ENCODE measurements at places on chromosomes 5 and 9.

GRCh38 chr5:83494087-83494620 lies 22.6 kb downstream of the VCAN start:
- DNase-seq, result no peak

DNA sequence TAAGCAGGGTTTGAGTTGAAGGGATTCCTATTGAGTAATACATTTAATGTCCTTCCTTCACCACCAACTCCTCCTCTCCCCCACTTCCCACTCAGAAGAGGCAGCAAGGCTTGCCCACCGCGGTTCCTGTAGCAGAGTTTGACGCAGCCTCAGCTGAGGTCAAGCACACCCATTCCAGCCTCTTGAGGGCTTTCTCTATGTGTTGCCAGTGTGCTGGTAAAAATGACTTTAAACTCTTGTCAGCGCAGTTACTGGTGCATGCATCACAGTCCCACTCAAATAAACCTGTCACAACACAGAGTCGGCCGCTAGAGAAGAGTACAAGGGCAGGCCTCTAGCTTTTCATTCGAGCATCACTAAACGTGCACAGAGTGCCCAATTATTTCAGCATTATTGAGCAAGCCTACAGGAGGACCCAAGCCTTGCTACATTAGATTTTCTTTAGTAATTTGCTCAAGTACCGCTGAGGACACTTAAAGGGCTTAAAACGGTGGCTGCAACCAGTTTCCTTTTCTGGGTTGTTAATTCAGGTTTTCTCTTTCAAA lies 79.6 kb downstream of the TLE4 start:
- DNase-seq, result no peak

- no peak for DNase-seq
Observed at GRCh38 chr5:113215401-113216060, 219.3 kb downstream of the TSSK1B start.

DNA sequence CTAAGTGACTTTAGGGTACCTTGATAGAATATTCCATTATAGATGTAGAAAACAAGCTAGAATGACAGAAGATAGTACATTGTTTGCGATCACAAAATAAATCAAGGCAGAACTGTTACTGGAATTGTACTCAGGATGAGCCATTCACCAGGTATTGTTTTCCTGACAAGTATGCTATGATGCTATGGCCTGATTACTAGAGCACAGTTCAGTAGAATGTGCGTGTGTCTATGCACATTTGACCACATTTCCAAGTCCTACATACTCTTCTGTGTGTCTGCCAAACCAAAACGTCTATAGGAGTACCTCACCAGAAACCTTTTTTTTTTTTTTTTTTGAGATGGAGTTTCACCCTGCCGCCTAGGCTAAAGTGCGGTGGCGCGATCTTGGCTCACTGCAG lies 43.3 kb upstream of the CDC42SE2 start:
- DNase-seq, result no peak

GRCh38 chr5:111142932-111143331 lies 50.8 kb downstream of the WDR36 start:
- no peak for DNase-seq

DNA sequence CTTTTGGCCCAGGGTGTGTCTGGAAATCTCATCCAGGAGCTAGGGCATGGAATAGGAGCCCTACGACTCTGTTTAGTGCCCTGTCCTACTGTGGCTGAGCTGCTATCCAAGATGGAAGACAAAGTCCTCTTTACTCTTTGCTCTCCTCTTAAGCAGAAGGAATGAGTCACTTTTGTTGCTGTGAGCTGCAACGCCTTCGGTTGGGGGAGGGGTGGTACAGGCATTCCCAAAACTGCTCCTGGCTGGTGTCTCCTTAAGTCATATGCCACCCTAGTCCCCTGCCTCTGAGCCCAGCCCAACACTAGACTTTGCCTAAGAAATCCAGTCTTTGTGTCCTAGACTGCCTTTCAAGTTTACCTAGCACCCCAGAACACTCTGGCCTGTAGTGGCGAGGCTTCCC lies 99.9 kb downstream of the PRR16 start:
- no peak for DNase-seq

DNA sequence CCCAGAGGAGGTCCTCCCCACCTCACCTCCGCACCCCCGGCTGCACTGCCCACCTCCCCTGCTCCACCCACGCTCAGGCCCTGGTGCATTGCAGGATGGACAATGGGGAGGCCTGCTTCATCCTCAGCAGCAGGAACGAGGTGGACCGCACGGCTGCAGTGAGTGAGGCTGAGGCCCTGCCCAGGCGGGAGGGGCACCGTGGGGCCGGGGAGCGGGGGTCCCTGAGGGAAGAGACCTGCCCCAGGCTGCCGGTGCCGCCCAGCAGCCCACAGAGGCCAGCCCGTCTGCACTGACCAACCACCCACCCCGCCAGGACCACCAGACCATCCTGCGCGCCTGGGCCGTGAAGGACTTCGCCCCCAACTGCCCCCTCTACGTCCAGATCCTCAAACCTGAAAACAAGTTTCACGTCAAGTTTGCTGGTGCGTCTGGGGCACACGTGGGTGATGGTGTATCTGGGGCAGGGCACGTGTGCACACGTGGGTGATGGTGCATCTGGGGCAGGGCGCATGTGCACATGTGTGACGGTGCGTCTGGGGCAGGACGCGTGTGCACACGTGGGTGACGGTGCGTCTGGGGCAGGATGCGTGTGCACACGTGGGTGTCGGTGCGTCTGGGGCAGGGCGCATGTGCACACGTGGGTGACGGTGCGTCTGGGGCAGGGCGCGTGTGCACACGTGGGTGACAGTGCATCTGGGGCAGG lies 66.7 kb downstream of the KCNT1 start:
- DNase-seq, result no peak

DNA sequence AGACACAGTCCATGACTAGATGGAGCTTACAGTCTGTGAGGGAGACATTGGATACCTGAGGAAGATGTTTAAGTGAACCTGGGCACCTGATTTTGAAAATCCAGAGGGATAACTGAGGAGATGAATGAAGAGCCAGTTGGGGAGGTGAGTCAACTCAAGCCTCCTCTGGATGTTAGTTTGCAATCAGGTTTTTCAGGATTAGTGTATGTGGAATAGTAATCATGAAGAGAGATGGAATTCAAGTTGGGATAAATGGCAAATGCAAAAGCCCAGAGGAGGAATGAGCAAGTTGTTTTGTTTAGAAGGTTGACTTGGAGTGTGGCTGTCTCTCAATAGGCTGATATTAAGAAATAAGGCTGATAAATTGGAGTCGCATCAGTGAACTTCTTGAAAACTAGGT lies 28.9 kb downstream of the PRDM6 start:
- no peak for DNase-seq

GRCh38 chr9:91431485-91431884 lies 7.9 kb upstream of the NFIL3 start:
- DNase-seq, result no peak

DNA sequence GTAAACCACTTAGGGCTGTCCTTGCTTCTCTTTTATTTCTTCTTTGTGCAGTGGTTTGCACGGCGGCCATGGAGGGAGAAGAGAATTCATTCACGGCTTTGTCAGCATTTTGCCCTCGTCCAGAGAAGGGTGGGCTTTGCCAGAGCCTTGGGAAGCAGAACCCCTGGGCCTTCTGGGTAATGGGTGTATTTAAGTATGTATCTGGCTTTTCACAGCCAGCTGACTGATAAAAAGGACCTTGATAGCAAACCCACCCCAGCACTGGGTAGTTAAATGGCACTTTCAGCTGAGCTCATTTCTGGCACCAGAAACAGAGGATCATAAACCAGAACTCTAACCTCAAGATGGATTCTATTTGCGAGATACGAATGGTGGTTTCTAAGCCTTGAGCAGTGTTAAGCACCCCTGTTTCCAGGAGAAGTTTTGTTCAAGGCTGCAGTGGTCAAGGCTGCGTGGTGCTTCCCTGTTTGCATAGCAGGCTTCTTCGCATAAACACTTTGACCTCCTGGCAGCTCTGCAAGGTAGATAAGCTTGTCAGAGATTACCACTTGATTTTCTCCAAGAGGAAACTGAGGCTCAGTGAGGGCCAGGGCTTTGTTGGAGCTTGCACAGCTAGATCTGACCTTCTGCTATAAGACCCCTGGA lies 441.6 kb upstream of the KLF4 start:
- DNase-seq, result no peak

- DNase-seq, result no peak
Observed at GRCh38 chr5:179322071-179323025, 22.9 kb downstream of the ADAMTS2 start.

DNA sequence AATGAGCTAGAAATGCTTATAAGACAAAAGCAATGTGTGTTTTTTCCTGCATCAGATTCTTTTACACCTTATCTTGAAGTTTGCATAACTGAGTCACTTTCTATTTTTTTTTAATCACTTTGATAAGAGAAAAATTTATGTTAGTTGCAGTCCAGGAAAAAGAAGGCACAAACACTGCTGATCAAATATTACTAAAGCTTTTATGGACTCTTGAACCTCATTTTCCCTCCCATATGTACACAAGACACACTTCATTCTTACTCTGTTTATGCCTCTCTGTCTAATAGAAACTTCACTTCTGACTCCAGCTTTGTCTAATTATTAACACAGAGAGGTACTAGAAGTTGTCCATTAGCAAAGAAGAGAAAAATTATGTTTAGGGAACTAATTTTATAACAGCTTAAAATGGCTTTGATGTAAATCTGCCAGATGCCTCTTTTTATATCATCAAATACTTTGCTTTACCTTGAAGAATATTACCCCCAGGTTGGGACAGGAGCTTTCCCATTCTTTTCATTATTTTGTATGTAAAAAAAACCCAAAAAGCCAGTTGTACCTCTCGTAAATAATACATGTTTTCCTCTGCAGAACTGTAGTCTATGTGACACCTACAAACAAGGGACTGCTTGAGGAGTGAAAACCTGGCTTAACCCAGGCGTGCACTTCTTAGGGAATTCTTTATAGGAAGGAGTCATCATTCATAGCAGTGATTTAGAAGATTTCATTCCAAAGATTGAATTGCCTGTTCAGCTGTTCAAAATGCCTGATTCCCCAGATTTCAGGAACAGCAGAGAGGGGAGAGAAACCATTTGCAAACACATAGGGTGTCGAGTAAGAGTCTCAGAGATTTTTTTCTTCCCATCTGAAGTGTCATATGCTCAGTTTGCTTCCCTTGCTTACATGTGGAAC lies 72.6 kb downstream of the DAPK1 start:
- no peak for DNase-seq

DNA sequence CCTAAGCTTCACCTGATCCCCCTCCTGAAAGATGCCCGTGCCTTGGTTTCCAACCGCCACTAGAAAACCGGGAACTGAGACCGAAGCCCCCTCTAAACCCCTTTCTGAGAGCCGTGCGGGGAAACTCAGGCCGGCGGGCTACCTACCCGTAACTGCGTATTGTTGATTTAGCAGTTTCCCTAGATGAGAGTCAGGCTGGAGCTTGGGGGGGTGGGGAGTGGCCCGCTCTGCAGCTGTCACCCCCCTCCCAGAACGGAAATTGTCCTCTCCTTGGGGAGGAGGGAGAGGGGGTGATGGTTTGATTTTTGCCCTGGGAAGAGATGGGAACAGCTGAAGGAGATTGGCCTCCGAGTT lies 2.5 kb downstream of the CXXC5 start:
- DNase-seq, result no peak

- no peak for DNase-seq
Observed at GRCh38 chr5:103243665-103244064, 14.9 kb upstream of the MACIR start.

GRCh38 chr9:8649160-8649559 lies 849.6 kb upstream of the DMAC1 start:
- DNase-seq, result no peak

GRCh38 chr5:136033848-136034247 lies 5.1 kb downstream of the TGFBI start:
- no peak for DNase-seq

DNA sequence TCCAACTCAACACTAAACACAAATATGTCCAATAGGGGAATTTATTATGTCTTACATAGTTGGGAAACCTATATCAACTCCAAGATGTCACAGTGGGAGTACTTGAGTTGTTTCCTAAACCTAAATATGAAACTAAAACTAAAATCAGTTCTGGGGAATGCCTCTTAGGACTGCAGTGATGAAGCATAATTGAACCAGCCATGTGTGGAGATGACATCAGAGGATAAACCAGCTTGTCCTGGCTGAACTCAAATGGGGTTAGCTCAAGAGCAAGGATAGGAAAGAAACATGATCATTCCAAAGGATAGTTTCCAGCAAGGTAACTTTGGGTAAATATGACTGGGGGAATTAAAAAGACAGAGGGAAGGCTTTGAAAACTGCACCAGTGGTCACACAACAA lies 88.9 kb upstream of the PLPPR1 start:
- DNase-seq, result no peak

DNA sequence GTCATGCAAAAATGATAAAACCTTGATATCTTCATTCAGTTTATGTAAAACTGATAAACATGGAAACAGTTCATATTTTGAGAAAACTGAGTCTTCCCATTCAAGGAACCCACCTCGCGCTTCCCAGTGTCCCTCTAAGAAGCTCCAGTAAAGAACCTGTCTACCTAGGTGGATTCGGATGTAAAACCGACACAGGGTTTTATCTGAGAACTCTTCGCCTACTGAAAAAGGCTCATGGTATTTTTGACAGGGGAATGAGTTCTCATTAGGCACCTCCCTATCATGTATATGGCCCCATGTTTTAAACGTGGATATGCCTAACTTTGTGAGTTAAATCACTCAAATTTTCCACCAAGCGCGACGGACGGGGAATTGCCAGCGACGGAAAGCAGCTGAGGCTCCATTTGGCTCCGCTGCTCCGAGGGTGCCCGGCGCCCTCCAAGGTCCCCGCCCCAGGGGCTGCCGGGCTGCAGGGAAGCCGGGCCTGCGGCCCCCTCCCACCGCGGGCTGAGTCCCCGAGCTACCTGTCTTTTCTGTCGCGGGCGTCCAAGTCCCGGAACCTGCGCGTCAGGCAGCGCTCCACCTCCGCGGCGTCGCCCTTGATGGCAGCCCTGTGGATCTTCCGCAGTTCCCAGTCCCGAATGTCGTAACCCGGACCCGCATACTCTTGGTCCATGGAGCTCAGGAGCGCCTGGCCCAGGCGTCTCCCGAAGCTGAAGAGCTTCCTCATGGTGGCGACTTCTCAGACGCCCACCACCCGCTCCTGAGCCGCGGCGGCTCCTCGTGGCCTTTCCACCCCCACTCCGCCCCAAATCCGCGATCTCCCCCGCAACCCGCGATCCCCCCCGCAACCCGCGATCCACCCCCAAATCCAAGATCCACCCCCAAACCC lies 594 bp downstream of the ANKRD18A start:
- peak; percentile 26 for DNase-seq

DNA sequence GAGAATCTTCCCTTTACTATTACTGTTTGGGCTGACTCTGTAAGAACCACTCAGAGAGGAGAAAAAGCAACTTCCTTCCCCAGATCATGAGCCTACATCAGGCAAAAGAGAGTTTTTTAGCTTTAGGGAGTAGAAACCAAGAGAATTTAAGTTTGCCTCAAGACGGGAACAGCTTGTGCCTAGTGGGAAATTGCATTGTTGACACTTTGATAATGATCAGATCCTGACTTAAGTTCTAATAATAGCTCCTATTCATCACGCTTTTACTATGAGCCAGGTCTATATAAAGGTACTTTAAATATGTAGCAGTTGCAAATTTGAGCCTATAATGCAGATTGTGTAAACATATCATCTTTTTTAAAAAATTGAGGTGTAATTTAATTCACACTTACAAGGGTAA lies 298.2 kb downstream of the MAN2A1 start:
- no peak for DNase-seq

- DNase-seq, result no peak
Observed at GRCh38 chr9:128323212-128323730, 632 bp downstream of the COQ4 start.
